ENCODE measurements at places on chromosomes 7 and 10.

DNA sequence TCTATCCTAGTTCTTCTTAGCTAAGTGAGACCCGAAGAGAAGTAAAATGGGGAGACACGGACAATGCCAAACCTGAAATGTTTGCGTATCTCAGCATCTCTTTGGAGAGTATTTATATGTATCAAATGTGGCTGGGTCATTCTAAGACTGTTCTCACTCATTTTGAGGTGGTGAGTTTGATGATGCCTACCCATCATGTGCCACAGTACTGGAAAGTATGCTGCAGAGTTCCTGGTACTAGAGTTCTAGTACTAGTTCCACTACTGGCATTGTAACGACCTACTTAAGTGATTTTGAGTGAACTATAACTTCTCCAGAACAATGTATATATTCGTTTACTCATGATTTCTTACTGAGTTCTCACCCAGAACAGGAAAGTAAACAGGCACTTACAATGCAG lies 41.9 kb downstream of the ARMC3 start:
- DNase-seq: no peak

DNA sequence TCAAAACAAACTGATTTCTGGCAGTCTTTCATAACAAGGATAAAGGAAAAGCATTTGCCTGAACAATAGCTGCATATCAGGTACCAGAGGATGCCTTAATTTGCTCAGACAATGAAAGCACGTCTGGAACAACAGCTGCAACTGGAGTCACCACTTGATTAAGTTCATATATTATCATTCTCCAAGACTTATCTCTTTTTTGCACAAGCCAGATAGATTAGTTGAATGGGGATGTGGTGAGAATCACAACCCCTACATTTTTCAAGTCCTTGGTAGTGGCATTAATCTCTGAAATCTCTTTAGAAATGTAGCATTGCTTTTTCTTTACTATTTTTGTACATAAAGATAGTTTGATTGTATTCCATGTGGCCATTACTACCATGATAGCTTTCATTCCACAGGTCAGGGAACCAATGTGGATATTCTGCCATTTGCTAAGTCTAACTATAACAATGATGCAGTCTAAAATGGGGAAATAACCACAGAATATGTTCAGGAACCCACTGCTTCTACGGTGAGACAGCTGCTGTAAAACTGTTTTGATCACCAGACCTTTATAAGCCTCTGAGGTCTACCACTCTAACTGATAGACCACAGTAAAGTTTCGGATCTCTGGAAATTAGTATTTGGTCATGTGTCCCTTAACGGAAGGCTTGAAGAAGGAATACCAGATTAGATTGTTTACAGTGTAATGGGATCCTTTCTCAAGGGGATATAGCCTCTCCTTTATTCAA lies 1176.2 kb downstream of the DNAJB9 start:
- no peak for DNase-seq

DNA sequence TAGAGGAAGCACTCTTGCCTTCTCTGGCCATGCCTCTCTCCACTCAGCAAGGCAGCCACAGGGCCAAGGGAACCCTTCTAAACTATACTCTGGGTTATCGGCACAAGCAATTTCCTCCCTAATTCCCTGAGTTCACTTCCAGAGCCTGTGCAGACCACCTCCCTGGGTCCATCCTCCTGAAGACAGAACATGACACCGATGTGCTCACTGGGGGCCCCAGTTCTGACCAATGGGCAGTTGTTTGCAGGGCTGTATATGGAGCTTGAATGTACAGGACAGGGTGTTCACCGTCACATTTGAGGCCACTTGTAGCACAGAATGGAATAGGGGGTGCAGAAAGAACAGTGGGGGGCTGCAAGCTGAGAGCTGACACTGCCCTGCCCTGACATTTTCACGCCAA lies 77.7 kb downstream of the TFEC start:
- no peak for DNase-seq

DNA sequence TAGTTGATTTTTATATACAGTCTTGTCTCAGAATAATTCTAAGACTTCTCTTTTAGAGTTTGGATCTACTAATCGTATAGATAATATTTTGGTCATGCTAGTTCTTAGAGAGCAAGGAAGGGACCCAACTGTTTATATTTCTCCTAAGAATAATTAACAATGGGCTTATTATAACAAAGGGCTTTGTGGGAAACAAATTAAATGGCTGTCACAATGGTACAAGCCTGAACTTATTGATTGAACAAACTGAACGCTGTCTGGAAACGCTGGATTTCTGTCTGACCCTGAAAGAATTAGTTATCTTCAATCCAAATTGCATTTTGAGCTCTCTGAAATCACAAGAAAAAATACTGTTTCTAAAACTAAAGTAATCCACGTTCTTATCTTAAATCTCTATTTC lies 56.8 kb downstream of the CSTF2T start:
- DNase-seq: peak; percentile 37
